ENCODE measurements at places on chromosomes 2 and 18. TPM values are rescaled to one million over a fixed set of nuclear protein-coding genes. Genes with fewer than 3 reads are reported as not detected.

DCAF17 gene
- 16.5 TPM for total RNA-seq

BOLL gene
- not detected for total RNA-seq

HRH4 gene
- total RNA-seq = not detected

DNA sequence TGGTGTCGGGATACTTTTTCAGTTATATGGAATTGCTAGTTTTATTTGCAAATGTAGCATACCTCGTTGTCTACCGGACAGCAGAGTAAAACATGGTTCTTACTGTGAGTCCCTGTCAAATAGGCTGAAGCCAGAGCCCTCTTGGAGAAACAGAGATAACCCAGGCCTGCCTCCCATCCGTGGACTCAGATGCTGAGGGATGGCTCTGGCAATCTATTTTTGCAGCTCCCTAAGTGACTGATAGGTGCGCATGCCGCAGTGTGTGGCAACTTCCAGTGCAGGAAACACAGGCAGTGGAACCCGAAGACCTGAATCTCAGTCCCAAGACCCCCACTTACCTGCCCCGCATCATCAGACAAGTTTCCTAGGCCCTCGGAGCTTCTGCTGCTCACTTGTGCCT is 33.6 kb downstream of the STEAP3 start:
- DNase-seq = no peak

GRCh38 chr2:238087211-238087610 is 12.9 kb upstream of the ESPNL start:
- DNase-seq = no peak

DNA sequence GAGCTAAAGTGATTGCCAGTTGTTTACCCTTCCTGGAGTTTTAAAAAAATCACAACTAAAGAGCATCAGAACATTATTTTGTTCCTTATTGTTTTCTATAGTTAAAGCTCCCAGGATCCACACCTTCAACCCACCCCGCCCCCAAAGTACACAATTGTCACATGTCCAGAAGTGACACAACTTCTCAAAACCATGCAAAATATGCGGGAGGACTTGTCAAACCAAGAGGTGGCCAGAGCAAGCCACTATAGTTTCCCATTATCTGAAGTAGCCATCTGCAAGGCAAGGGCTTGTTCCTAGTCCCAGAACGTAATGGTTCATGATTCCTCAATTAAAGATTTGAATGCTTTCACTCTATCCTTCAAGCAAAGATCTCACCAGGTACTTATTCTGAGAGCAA is 9.9 kb upstream of the INO80C start:
- no peak for DNase-seq
